Left ventricle myocardium inferior (tissue), 1 donor: ENCODE measurements at places on chromosomes 1 and 21. TPM values are rescaled to one million over a fixed set of nuclear protein-coding genes. Genes with fewer than 3 reads are reported as not detected.

The OR10X1 gene
- total RNA-seq = not detected

The IPO13 gene
- total RNA-seq = 57.4 TPM

DNA sequence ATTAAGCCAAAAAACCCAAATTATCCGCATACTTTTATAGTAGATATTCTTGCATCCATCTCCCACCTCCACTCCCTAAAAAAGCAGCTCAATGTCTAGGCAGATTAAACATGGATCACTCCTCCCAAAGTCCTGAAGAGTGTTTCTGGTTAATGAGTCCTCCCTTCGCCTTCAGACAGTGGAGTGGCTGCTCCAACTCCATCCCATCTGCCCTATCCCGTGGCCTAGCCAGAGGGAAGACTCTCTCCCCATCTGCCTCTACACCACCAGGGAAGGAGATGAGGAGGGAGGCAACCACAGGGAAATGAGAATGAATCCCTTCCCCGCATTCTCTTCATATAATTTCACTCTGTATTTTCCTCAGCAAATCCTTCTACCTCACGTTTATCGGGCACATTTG, 103.8 kb downstream of the SLC45A1 start:
- H3K36me3 ChIP-seq = peaks cover 19% of the 10 kb centered on the region
- peak overlapping the region; percentile 84 for H3K4me3 ChIP-seq
- peaks cover 92% of the 10 kb centered on the region for H3K4me1 ChIP-seq

- H3K4me3 ChIP-seq = no peak overlapping the region
- H3K27me3 ChIP-seq = no peaks in the 10 kb centered on the region
- no peak overlapping the region for H3K27ac ChIP-seq
- no peaks in the 10 kb centered on the region for H3K36me3 ChIP-seq
- DNase-seq = peak; percentile 75
- H3K4me1 ChIP-seq = peaks cover 23% of the 10 kb centered on the region
Measured at GRCh38 chr1:21963477-21964217, 13.2 kb upstream of the CELA3B start.

The NBPF6 gene
- total RNA-seq = not detected

The CDA gene
- 2.0 TPM for total RNA-seq

GRCh38 chr1:52166996-52167753, 25.3 kb downstream of the ZFYVE9 start:
- peaks cover 9% of the 10 kb centered on the region for H3K4me1 ChIP-seq
- DNase-seq = no peak
- no peak overlapping the region for H3K4me3 ChIP-seq
- no peaks in the 10 kb centered on the region for H3K27me3 ChIP-seq
- H3K36me3 ChIP-seq = no peaks in the 10 kb centered on the region

DNA sequence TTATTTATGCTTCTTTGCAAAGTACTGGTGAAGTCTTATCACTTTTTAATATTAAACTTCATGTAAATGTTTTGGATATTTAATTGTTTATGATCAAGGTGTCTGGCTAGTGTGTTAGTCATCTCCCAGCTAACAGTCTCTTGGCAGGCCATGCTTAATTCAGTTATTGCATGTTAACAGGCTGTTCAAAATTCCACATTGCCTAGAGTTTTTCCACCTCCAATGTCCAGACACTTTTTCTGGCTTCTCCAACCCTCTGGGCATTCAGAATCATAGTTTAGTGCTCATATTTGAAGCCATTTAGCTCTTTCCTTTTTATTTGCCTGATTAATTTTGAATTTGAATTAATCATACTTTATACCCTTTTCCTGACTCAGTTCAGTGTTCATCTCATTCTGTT, 69.2 kb downstream of the OLFML2B start:
- no peak for DNase-seq
- H3K4me3 ChIP-seq = no peak overlapping the region
- H3K27ac ChIP-seq = no peak overlapping the region
- H3K4me1 ChIP-seq = peaks cover 11% of the 10 kb centered on the region

The A3GALT2 gene
- not detected for total RNA-seq

The ADIPOR1 gene
- 87.0 TPM for total RNA-seq

The TCP10L gene
- 3.0 TPM for total RNA-seq

GRCh38 chr1:225447650-225448089, 19.8 kb upstream of the LBR start:
- H3K36me3 ChIP-seq = no peaks in the 10 kb centered on the region
- H3K27ac ChIP-seq = peak overlapping the region; percentile 89
- peaks cover 64% of the 10 kb centered on the region for H3K4me1 ChIP-seq
- H3K4me3 ChIP-seq = no peak overlapping the region
- no peaks in the 10 kb centered on the region for H3K27me3 ChIP-seq

DNA sequence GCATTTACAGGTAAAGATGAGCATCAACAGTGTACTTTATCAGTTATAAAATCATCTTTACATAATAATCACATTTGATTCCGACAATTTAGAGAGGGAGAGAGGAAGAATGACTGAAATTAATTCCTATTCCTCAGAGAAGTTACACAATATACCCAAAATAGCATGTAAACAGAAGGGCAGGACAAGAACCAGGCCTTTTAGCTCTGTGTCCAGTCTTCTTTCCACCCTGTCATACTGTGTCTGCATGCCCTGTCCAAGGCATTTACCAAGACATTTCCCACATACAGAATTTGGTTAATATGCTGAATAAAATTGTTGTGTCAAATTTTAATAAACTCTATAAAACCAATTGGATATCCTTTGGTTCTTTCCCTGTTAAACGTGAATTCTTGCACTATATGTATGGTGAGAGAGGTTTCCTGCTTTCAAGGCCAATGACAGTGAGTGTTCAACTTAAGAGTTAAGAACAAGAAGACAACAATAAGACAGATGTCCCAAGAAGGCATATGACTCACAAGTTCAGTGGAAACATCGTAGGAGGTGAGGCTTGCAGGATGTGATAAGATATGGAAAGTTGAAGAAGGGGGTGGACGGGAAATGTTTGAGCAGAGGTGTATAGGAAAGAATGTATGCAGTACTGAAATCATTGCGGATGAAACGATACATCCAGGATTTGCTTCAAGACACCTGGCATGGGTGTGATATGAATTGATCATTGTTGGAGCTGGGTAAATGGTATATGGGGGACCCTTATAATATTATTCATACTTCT, 20.8 kb downstream of the LRRC8B start:
- H3K27me3 ChIP-seq = no peaks in the 10 kb centered on the region
- H3K4me1 ChIP-seq = peaks cover 63% of the 10 kb centered on the region

DNA sequence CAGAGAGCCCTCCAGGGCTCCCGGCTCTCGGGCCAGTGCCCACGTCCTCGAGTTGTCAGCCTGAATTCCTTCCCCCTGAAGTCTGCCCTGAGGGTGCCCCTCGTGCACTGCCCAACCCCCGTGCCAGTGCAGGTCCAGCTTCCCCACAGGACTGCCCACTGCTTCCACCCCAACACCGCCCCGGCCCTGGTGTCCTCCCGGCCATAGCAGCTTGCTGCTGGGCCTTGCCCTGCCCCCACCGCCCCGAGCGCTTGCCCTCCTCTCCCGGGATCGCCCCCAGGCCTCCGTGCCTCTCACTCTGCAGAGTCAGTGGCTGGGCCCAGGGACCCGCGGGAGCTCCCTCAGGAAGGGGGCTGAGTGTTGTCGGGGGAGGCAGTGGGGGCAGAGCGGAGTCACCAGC, 24.1 kb upstream of the ARHGEF16 start:
- H3K4me1 ChIP-seq = no peaks in the 10 kb centered on the region
- DNase-seq = no peak
- H3K36me3 ChIP-seq = peaks cover 18% of the 10 kb centered on the region
- H3K27me3 ChIP-seq = peaks cover 23% of the 10 kb centered on the region
- H3K4me3 ChIP-seq = no peak overlapping the region
- no peak overlapping the region for H3K27ac ChIP-seq

- DNase-seq = no peak
- H3K27ac ChIP-seq = no peak overlapping the region
- H3K36me3 ChIP-seq = peaks cover 20% of the 10 kb centered on the region
- no peak overlapping the region for H3K4me3 ChIP-seq
- H3K27me3 ChIP-seq = no peaks in the 10 kb centered on the region
- peaks cover 79% of the 10 kb centered on the region for H3K4me1 ChIP-seq
Measured at GRCh38 chr1:232510367-232511110, 119.4 kb downstream of the SIPA1L2 start.

DNA sequence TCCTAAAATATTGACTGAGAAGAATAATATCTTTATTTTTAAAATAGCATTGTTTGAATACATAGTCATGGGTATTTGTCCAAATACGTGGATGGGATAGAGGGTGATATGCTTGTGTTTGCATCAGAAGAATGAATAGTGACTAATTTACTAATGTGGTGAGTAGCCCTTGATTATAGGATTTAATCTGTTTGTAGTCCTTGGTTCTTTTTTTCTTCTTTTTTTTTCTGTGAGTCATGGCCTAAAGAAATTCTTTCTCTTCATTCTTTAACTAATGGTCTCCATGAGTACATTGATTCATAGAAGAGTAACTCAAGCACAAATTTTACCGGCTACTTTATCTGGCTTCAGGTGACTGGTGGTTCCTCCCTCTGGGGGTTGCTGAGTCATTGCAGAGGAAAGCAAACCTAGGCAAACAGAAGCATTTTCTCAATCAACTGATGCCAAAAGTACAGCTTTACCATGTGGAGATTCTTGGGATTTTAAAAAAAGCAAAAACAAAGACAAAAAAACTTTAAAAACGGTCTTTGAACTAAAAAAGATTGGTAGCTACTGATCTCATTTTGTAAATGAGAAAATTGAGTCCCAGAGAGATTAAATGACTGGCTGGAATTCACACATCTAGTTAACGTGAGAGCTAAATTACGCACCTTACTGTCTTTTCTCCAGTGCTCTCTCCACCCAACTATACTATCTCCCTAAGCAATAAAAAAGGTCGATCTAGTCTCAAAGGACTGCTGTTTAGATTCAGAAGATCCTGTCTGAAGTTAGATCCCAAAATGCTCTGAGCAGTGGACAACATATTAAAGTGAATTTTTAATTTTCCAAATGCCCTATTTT, 40.5 kb downstream of the AK5 start:
- no peaks in the 10 kb centered on the region for H3K36me3 ChIP-seq
- no peak for DNase-seq
- no peak overlapping the region for H3K4me3 ChIP-seq

The DCST2 gene
- not detected for total RNA-seq

DNA sequence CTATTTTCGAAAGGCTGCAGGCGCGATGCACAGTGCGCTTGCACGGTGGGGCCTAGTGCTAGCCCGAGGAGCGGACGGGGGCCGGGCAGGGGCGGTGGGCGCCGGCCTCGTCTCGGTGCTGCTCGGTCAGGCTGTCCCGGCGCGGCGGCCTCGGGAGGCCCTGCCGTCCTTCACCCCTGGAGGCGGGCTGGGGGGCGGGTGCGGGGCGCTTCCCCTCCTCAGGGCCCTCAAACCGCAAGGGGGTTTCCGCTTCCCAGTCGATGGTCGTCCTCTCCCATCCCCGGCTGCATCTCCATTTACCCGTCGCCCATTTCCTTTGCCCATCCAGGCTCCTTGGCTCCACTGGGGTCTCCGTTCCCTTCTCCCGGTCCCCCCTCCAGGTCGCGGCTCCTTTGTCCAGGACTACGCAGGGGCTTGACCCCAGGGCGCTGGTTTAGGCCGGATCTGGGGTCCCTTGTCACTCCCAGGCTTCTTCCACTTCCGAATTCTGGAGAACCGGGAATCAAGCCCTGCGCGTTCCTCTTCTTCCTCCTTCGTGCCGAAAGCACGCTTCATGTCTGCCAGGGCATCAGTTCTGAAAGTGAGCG, 196.3 kb upstream of the LMO4 start:
- H3K27ac ChIP-seq = peak overlapping the region; percentile 72
- no peaks in the 10 kb centered on the region for H3K36me3 ChIP-seq
- H3K27me3 ChIP-seq = peaks cover 5% of the 10 kb centered on the region
- H3K4me1 ChIP-seq = peaks cover 42% of the 10 kb centered on the region

- no peaks in the 10 kb centered on the region for H3K27me3 ChIP-seq
- DNase-seq = peak; percentile 38
- peak overlapping the region; percentile 100 for H3K27ac ChIP-seq
- peaks cover 46% of the 10 kb centered on the region for H3K4me1 ChIP-seq
Measured at GRCh38 chr1:234597894-234598293, 12.1 kb downstream of the IRF2BP2 start.

The TEX38 gene
- total RNA-seq = 0.22 TPM
